Right lobe of liver (tissue), 6 donors: ENCODE measurements at places on chromosomes 16 and 17.
A peak's percentile ranks its signal among the peaks of the same experiment; 100 is the strongest.

DNA sequence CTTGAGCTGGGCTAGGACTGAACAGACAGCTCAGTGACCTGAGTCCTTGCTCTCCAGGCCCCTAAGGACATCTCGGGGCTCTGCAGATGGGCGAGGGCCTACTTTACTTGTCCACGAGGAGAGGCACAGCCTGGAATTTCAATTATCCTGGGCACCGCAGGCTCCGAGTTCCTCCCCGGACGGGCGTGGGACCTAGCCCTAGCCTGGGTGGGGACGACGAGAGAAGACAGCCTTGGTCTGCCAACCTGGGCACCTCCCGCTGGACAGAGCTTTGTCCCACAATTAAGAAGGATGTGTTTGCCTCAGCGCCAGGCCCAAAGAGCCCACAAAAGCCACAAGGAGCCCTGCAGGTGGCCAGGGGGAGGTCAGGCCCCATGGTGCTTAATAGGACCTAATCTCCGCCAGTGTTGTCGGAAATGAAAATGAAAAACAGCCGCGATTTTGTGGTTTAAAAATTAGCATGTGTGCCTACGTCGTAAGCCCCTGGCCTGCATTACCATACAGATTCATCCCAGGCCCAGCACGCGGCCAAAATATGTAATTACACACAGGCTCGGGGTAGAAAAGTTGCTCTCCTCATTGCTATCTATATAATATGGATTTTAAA, 51.4 kb upstream of the LHX1 start:
- DNase-seq: no peak

GRCh38 chr17:52201767-52202519, 43.4 kb upstream of the CA10 start:
- no peak for DNase-seq

DNA sequence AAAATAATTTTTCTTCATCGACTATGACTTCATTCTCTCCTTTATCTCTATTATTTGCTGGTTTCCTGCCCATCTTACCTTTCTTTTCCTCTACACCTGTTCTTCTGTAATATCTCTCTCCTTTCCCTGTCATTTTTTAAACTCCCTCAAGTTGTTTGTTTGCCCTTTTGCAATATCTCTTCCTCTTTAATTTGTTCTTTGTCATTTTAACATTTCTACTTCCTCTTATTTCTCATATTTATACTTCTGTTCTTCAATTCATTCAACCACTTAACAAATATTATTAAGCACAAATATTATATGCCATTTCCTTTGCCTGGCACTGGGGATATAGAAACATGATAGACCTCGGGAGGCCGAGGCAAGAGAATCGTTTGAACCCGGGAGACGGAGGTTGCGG, 22.6 kb downstream of the MAP3K3 start:
- DNase-seq: no peak

DNA sequence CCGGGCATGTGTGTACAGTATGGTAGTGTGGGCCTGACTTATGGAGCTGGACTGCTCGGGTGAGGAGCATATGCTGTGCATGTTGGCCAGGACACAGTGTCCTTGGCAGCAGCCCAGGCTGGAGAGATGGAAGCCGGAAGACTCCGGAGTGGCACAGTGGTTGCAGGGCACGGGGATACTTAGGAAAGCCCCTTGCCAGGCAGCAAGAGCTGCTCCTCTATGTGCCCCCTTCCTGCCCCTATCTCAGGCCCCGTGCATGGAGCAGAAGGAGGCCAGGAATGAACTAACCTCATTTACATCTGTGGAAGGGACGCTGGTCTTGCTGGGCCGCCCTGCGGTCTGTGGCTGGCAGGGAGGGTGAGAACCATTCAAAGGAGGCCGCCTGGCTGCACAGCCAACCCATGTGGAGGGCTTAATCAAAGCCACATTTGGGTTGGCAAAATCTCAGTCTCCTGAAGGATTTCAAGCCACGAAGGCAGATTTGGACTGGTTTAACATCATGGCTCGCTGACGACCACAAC, 32.2 kb upstream of the RCVRN start:
- peak; percentile 41 for DNase-seq

DNA sequence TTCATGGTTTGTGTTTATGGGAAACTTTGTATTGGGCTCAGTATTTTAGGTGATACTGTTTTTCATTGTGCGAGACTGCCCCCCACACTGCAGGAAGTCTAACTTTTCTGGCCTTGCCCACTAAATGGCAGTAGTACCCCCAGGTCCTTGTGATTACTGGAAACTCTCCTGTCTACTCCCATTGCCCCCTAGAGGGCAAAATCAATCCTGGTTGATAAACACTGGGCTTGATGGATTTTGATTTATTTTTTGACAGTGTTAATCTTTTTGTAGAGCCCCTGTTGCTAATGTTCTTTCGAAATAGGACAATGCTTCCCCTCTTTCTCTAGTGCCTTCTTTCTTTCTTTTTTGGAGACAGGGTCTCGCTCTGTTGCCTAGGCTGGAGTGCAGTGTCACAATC, 15.5 kb downstream of the METTL9 start:
- no peak for DNase-seq

DNA sequence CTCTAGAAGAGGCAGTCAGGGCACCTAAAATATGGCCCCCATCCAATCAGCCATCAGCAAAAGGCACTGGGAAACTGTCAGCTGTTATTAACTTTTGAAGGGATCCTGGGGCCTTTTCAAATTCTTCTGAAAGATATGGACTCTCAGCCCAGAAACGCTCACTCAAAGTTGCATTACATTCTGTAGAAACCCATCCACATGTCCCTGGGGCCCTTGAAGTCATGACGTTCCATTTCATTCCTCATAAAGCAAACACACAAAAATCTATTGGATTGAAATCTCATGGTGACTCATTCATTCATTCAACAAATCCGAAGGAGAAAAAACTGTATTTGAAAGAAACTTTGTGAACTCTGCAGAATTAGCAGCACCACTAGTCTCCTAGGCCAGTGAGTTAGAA, 215.3 kb downstream of the C16orf95 start:
- no peak for DNase-seq

GRCh38 chr16:4319454-4320421, 3.9 kb downstream of the GLIS2 start:
- DNase-seq: peak; percentile 24

GRCh38 chr16:57039148-57039812, 49.9 kb downstream of the NLRC5 start:
- DNase-seq: no peak

- peak; percentile 49 for DNase-seq
Measured at GRCh38 chr16:67397812-67398545, 4.7 kb upstream of the TPPP3 start.

GRCh38 chr17:82086941-82087906, 10.8 kb downstream of the FASN start:
- DNase-seq: no peak

DNA sequence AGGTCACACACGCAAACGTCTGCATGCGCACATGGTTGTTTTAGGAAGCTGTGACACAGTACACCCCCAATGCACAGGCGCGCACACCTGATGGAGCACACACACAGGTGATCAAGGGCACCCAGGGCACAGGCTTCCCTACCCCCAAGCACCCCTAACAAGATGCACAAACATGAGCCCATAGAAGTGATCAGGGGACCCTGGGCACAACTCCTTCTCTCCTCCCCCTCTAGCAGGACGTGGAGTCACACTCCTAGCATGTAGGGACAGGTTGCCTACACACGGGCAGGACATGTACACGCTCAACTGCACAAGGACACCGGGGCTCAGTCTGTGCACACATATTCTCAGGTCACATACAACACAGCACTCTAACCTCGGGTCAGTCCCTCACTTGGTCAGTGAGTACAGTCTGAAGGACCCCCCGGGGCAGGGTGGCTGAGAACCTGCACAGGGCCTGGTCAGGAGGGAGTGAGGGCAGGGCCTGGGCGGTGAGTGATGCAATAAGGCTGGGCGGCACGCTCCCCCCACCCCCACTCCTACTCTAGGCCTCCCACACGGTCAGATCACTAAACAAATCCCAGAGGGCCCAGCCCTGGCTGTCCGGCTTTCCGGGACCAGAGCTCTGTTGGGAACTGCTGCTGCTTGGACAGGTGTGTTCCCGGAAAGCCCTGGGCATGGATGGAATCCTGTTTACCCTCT, 751 bp upstream of the DOC2B start:
- peak; percentile 74 for DNase-seq
